ENCODE measurements at places on chromosomes 1 and 21. TPM values are rescaled to one million over a fixed set of nuclear protein-coding genes. Genes with fewer than 3 reads are reported as not detected.

RAB25 gene
- 2.4 TPM for total RNA-seq

- DNase-seq: no peak
Measured at GRCh38 chr1:241997401-241997998, 1.4 kb downstream of the MAP1LC3C start.

DNA sequence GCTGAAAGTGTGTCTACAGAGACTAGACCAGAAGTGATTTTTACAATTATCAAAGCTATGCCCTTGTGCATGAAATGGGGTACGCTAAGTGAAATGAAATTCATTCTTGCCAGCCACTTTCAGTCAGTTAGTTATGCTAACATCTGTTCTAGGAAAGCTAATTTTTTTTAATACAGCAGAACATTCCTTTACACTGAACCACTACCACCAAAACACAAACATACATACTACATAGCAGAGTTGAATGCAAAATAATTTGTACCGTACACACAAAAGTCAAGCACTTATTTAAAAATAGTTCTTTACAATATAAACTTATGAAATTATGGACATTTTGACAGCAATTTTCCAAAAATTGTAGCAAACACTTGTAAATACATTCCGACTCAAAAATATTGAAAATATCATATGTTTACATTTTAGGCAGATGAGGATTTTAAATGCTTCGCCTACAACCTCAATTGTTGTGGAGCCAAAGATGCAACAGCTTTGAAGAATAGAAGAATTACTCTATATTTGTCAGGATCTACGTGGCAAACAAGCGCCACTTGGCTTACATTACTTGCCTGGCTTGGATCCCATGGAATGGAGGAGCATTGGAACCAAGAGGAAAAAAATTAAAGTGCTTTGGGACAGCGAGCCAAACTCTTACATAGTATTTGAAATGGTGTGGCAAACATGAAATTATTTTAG is 30.6 kb downstream of the WLS start:
- no peak for DNase-seq

DNA sequence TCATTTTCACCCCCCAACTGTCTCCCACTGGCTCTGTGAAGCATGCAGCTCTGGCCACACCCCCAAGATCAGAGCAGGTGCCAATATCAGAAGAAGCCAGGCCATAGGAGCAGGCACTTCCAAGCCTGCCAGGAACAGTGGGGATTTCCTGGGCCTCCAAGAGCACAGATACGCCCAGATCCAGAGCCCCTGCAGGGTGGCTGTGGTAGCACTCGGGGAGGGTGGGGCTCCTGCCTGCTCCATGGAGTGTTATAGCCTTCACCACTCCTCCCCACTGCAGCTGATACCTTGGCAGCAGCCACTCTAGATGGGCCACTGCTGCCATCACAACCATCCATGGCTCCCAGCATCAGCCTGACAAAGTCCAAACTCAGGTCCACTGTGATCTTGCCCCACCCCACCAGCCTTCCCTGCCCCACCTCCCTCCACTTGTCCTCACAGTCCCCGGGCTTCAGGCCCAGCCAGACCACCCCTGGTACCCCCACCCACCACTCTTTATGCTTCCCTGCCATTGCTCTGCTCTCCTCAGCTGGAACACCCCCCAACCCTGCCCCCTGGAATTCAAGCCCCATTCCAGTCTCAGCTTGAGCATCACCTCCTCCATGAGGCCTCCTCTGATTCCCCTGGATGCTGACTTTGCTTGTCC is 448.3 kb downstream of the MATN1 start:
- no peak for DNase-seq

SLAMF6 gene
- total RNA-seq: 0.72 TPM

SH2D1B gene
- not detected for total RNA-seq

PRR9 gene
- not detected for total RNA-seq

DNA sequence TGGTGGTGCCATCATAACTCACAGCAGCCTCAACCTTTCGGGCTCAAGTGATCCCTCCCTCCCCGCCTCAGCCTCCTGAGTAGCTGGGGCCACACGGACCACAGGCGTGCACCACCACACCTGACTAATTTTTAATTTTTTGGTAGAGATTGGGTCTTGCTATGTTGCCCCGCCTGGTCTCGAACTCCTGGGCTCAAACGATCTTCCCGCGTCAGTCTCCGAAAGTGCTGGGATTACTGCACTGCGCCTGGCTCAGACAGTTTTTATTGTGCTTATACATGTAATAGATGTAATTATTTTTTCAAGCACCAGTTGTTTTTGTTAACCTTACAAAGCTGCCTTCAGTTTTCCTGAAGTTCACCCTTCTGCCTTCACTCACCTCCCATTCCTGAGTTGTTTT is 38.0 kb upstream of the HMGN1 start:
- DNase-seq: no peak

DNA sequence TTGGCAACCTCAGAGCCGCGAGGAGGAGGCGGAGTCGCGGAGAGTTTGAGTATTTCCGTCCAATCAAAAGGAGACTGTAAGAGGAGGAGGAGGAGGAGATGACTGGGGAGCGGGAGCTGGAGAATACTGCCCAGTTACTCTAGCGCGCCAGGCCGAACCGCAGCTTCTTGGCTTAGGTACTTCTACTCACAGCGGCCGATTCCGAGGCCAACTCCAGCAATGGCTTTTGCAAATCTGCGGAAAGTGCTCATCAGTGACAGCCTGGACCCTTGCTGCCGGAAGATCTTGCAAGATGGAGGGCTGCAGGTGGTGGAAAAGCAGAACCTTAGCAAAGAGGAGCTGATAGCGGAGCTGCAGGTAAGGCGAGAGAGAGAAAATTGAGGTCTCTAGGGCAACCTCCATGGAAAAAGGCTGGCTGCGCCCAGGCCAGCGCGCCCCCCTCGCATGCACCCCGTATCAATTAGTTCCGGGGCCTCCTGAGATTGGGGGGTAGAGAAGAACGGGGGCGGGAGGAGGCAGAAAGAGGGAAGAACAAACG is at the start of gene PHGDH:
PHGDH (plus strand) TSS at position 131 of the 538 bp plus-strand sequence; CDS start at position 220, 89 bp downstream.
- DNase-seq: peak; percentile 80

KCNJ15 gene
- 0.34 TPM for total RNA-seq

SPRR2E gene
- total RNA-seq: 1.5 TPM

SLC45A3 gene
- total RNA-seq: 5.8 TPM

DNA sequence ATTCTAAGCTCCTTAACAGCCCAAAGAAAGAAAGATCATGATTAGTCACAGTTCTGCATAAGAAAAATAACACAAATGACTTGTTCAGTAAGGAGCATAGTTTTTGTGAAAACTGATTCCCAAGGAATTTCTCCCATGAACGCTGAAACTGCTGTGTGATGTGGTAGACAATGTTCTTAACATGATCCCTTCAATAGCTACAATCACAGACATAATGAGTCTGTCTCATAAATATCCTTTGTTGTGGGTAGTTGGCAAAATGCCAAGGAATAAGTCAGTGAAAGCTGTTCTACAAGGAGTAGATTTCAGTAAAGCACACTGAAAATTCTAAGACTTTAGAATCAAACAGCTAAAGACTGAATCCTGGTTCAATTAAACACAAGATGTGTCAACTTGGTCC is 404.8 kb downstream of the HLX start:
- no peak for DNase-seq

POU3F1 gene
- 0.53 TPM for total RNA-seq

GRCh38 chr21:36749935-36750575 is 51.1 kb downstream of the SIM2 start:
- DNase-seq: no peak

KDF1 gene
- total RNA-seq: not detected

GRCh38 chr1:154568157-154568815 is 708 bp downstream of the CHRNB2 start:
- no peak for DNase-seq

- DNase-seq: no peak
Measured at GRCh38 chr1:32705516-32705915, 2.9 kb upstream of the SYNC start.

DNA sequence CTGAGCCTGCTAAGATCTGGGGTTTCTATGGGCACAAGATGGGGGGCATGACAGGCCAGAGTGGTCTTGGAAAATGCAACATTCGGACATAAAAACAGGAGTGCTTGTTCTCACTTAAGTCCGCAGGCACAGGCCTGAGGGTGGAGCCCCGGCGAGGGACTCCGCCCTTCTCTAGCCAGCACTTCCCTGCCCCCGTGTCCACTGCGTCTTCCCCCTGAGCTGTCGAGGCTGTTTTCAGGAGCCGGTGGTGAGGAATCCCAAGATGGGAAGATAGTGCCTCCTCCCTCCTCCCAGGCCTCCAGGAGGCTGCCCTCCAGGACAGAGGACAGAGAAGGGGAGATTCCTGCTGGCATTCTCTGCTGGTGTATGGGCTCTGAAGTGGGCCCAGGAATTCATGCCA is 105.2 kb downstream of the TLR5 start:
- DNase-seq: no peak

DNA sequence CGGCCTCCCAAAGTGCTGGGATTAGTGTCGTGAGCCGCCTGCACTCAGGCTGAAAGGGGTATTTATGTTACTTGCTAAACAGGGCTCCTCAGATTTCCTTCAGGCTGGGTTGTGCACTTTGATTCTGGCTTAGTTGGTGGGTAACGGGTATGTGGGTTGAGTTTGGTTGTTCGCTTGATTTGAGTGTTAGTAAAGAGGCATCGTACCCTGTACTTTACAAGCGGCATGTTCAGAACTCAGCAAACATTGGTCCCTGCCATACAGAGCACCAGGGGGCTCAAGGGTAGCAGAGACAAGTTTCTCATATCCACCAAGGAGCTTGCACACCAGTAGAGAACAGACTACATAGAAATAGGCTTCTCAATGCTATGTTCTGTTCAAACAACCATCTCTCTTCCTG is 147.8 kb downstream of the PGBD5 start:
- DNase-seq: no peak

GRCh38 chr1:61337441-61337951 is 255.1 kb downstream of the NFIA start:
- DNase-seq: no peak

DNA sequence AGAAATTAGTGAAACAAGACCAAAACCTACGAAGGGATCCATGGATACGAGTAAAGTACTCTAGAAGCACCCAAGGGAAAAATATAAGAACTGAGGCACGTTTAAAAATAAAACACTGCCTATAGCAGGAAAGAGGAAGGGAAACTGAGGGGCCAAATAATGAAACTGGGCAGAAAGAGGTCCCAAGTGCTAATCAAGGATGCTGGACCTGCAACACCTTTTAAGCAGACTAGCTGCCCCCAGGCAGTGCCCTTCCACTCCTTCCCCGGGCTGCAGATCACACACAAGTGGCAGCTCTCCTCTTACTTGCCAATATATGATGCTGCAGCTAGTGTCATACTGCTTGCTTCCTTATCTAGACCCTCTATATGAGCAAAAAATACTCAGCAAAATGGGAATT is 7.6 kb upstream of the OTUD7B start:
- no peak for DNase-seq

DNA sequence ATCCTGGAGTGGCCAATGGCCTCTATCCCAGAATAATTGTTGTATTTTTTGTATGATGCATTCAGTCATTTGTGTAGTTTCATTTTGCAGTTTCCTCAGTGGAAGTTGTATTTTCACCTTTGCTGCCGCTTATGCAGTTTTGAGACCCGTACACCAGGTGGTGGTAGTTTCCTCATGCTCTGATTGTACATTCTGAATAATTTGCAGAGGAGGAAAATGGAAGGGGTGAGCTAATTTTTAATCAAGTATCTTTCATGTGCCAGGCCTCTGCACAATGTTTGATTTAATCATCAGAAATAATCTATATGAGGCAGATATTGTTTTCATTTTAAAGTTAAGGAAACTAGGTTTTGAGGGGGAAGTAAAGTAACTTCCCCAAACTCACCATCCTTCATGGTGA is 29.5 kb downstream of the HLX start:
- DNase-seq: no peak

BATF3 gene
- total RNA-seq: 1.1 TPM

GRCh38 chr1:181094416-181095212 is 6.1 kb downstream of the IER5 start:
- DNase-seq: peak; percentile 33

TFAP2E gene
- 0.34 TPM for total RNA-seq

DNA sequence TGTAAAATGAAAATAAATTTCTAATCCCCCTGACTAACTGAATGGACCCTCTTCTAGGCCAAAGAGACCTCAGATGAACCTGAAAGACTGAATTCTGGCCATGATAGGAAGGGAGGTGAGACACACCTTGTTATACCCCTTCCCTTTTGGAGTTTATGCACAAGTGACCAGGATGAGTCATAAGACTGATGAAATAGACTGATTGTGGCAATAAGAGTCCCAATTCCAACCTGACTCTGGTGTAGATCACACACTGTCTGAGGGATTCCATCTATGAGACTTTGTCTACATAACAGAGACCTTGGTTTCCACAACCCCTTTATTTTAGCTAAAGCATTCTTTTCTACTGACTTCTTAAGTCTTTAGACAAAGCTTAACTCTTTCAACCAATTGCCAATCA is 13.5 kb upstream of the OR2G2 start:
- no peak for DNase-seq

C1orf94 gene
- total RNA-seq: not detected

- DNase-seq: no peak
Measured at GRCh38 chr1:183097438-183098051, 74.3 kb downstream of the LAMC1 start.

- no peak for DNase-seq
Measured at GRCh38 chr1:147169171-147169570, 3.1 kb downstream of the PRKAB2 start.

DNA sequence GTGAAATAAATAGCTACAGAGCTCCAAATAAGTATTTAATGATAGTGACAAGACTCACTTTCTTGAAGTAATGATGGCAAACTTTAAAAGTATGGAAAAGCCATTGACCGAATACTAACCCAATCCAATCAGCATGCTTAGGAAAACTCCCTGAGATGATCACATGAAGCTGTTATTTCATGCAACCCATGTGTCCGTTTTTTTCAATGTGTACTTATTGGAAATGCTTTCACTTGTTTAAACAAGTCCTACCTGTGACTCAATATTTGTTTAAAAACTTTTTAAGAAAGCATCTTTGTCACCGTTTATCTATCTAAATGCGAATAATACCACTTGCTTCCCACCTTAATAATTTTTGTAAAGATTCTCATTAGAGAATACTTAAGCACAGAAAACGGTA is 185.8 kb downstream of the NRIP1 start:
- DNase-seq: no peak

DNA sequence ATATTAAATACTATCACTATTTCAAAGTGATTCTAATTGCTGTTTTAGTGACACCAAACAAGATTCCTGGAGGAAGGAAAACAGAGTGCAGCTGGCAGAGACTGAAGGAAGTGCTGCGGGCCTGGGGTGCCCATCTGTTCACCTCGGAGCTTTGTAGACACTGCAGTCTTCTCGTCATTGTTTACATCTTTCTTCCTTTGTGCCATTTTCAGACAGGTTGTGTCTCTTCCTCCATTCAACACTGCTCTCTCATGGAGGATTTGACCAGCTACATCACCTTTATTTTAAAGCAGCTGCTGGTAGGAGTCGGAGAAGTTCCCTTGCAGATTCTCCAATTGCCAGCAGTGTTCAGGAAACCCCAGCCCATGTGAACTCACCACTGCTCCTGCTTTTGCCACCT is 37.3 kb downstream of the ABCA4 start:
- DNase-seq: no peak

DNA sequence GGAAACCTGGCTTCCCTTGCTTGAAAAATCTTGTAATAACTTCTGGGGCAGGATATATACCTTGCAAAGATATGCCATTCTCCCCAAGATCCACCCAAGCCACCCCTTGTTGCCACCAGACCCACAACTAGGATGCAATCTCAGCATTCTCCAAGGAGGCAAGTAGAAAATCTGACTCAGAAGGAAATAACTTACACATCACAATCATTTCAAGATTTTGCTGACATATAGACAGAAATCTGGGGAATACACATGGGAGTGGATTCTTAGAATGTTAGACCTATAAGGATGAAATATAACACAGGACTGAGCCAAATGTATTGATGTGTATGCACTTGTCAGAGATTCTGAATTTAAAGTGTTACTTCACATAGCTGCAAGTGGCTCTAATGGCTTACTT is 14.8 kb upstream of the ZDHHC18 start:
- no peak for DNase-seq

All from ovary (tissue), 10 donors.